GM03348 (cell line): ENCODE measurements at places on chromosomes 5 and 9.

DNA sequence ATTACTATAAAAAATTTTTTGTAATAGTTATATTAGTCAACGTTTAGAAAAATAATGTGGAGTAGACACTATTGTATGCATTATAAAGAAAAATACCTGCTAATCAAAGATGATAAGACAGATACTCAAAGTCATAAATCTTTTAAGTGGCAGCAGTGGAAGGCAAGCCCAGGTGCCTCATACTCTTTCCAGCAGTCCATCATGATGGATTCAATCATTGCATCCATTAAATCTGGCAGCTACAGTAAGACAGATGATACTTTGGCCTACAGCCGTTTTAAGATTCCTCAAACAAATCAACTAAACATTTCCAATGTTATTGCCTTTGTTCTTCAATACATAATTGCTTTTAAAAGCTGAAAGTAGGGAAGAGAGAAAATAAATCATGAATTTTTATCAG is 1392.9 kb upstream of the NUDT12 start:
- DNase-seq: no peak

DNA sequence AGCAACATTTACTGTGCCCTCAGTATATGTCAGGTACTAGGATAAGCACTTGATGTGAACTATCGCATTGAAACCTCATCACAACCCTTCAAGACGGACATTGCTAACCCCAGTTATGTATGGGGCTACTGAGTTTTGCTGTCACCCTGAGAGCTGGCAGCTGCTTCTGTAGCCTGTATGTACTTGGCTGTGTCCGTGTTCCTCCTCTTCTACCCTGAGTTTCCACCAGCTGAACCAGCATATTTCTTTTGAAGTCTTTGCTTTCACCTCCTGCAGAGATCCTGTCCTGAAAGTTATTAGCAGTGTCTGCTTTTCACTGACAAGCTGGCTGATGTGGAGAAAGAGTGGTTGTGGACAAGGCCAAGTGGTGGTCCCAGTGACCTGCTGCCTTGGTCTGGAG is 63.3 kb downstream of the ADGRV1 start:
- DNase-seq: no peak

DNA sequence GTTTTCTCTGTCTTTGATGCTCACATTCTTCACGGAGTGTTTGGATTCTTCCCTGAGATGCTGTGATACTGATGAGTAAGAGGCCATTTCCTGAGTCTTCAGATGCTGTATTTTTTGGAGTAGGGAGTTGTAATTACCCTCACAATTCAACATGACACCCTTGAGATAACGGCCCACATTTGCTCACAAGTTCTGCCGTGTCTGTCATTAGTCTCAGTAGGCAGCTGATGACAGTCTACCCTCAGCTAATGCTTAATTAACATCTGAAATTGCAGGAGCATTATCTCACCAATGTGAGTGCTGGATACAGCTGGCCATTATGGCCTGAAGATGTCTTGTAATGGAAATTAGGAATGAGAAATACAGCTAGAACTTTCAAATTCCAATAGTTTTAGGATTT is 307.1 kb upstream of the ADCY2 start:
- DNase-seq: no peak

- no peak for DNase-seq
These were observed 430.9 kb downstream of the CHSY3 start for GRCh38 chr5:130335117-130335516.

- DNase-seq: no peak
These were observed 28.1 kb downstream of the NREP start for GRCh38 chr5:111728941-111729340.

DNA sequence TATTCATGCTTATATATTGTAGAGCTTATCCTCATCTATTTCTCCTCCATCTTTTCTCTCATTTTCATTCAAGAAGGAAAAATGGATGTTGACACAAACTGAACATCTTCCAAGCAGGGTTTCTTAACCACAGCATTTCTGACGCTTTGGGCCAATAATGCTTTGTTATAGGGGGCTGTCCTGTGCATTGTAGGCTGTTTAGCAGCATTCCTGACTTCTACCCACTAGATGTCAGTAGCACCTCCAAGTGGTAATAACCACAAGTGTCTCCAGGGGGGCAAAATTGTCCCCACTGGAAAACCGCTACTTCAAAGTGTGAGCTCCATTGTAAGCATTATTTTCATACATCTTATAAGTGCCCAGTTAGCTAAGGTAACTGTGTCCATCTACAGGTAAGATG is 2.6 kb upstream of the TXNDC8 start:
- DNase-seq: no peak

- DNase-seq: no peak
These were observed 115.4 kb downstream of the HSD17B3 start for GRCh38 chr9:96186591-96187011.

DNA sequence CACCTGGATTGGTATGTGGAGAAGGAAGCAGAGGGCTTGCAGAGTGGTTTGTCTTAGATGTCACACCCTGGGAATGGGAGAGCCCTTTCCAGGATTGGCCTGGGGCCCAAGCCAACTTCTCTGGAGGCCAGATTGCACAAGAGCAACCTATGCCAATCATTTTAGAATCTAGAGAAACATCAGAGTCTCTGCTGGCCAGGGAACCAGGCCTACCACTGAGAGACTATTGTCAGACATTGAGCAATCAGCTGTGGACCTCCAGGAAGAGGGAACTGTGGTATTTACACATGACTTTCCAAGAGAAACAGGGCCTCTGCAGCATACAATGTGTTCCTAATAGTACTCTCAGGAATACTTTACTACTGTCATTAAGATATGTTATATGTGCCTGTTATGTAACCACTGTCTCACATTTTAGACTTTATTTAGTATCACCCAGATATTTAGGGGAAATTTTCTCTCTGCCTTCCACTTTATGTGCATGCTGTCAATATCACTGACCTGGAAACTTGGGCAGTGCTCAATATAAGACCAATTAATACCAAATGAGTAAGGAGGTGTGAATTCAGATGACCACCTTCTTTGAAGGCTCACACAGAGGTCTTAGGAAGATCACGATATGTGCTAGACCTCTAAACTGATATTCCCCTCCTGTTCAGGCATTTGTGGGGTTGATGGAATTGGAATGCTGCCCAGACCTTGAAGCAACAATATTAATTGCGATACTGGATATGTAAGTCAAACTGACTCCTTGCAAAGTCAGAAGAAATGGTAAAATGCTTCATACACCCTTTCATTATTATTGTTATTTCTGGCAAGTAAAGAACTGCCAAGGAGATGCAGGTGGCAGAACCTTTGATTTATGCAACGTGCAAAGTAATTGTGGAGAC is 20.5 kb upstream of the CCL28 start:
- peak; percentile 78 for DNase-seq

DNA sequence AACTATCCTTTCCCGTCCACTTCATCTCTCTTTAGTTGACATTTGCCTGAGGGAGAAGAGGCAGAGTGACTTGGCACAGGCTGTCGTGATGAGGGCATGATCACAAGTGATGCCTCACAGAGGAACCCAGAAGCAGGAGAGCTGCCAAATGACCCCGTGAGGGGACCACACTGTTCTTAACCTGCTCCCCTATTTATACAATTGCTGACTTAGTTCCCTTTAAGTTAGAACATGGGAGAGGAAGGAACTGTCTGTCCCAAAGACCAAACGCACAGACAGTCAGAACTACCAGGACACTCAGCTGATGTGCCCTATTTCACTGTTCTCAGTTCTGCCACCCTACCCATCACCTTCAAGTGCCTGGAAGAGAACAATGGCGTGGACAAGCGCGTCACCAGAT is 73.7 kb downstream of the SLC1A3 start:
- no peak for DNase-seq
